Fibroblast of skin of scalp (primary cell): ENCODE measurements at places on chromosomes 6 and 20.

GRCh38 chr6:121544691-121545090 lies 109.2 kb downstream of the GJA1 start:
- peak; percentile 65 for DNase-seq

GRCh38 chr6:102911571-102911970 lies 1518.1 kb downstream of the GRIK2 start:
- DNase-seq: no peak

DNA sequence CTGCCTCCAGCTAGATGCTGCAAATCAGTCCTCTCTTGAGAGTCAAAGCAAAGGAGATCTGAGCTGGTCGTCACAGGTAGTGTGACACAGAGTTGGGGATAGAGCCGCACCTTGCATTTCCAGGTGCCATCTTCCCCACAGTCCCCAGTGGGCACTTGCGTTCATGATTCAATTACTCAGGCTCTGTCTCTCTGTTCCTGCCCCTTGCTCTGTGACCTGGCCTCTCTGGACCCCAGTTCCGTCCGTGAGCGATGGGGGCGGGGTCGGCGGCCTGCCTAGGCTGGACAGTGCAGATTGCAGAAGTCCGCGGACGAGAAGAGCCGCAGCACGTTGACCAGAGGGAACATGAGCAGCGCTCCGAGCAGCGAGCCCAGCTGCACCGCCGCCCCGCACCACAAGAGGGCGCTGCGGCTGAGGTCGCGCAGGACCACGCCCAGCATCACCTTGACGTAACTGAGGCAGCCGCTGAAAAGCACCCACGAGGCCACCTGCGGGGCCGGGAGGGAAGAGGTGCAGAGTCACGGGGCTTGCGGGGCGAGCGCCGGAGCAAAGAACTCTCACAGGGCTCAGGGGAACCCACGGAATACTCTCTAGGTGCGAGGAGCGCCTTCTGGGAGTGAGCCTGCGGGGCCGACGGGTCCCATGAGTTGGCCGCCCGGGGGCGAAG lies 7.4 kb downstream of the SLC52A3 start:
- DNase-seq: peak; percentile 2

GRCh38 chr6:28340310-28341095 lies 4.6 kb upstream of the ZSCAN31 start:
- no peak for DNase-seq

- no peak for DNase-seq
Observed at GRCh38 chr6:167392631-167393316, 67.9 kb downstream of the TTLL2 start.

DNA sequence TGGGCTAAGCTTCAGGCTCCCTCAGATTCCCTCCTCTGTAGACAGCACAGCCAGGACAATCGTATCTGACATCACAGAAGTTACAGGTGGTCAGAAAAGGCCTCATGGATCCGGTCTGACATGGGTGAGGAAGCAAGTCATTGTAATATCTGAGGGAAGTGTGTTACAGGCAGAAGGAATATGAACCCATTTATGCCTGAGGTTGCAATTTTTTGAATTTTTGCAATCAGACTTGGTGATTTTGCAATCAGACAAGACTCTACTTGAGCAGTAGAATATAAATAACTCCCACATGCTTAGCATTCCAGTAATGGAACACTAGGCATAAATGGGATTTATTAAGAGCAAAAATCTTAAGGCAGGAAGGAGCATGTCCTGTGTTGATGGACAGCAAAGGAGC lies 52.1 kb downstream of the CBLN4 start:
- DNase-seq: no peak

DNA sequence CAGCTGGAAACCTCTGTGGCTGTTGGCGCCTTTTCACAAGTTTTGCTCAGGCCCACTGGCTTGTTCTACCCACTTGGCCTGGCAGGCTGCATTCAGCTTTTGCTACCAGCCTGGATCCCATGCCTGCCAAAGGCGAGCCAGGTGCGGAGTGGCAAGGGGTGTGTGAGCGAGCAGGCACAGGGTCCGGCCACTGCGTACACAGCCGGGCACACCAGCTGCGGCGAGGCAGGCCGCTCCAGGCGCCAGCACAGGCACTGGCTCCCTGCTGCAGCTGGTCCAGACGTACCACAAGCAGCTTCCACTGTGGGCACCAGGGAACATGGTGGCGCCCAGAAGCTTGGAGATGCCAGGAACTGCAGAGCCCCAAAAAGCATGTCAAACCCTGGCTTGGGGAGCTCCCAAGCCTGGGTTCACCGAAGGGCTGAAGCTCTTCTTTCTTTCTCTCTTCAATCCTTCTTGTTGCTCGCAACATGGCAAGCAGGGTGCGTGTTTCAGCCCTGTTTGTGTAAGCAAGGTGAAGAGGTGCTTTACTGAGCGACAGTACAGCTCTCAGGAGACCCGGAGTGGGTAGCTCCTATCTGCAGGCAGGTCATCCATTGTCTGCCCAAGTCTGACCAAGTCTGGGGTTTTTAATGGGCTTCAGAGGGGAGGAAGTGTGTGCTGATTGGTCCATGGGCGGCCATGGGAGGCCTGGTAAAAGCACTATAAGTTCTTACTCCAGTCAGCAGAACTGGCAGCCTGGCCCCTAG lies 32.6 kb upstream of the GRM4 start:
- no peak for DNase-seq

DNA sequence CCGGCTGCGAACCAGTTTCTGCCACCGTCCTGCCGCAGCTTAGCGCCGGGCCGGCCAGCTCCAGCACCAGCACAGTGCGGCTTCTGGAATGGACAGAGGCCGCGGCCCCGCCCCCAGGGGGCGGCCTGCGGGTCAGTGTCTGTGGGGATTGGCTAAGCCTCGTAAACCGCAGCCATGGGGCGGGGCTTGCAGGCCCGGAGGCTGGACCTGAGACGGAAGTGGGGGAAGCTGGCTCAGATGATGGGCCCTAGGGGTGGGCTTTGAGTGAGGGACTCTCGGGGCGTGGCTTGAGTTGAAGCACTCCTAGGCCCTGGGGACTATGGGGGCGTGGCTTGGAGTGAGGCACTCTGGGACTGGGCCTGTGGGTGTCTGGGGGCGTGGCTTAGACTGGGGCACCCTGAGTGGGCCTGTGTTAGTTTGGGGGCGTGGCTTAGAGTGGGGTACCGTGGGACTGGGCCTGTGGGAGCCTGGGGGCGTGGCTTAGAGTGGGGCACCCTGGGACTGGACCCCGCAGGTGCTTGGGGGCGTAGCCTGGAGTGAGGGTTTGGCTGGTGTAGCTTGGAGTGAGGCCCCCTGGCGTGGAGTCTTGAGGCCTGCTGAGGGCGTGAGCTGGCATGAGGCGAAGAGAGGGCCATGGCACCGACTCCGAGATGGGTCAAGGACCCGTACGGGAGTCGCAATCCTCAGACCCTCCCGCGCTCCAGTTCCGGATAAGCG lies 6.6 kb downstream of the L3MBTL1 start:
- DNase-seq: peak; percentile 98

DNA sequence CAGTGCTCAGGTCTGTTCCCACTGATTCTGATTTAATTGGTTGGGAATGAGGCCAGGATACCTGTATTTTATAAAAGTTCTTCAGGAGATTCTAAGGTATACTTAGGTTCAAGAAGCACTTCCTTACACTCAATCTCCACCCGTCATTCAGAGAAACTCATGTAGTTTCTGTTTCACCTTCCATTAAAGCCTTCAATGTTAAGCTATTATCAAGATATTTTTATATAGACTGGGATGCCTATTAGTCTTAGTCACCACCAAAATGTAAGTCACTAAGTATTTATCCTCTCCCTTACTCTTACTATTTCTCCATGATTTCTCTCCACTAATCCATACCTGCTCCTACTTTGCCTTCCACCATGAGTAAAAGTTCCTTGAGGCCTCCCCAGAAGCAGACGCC lies 38.1 kb upstream of the GCLC start:
- DNase-seq: peak; percentile 22

- no peak for DNase-seq
Observed at GRCh38 chr20:43960231-43960630, 45.6 kb downstream of the TOX2 start.

- DNase-seq: no peak
Observed at GRCh38 chr6:53264337-53264736, 84.4 kb downstream of the ELOVL5 start.

- peak; percentile 25 for DNase-seq
Observed at GRCh38 chr6:79586548-79586947, 44.6 kb upstream of the SH3BGRL2 start.

GRCh38 chr6:117515326-117515725 lies 32.9 kb downstream of the DCBLD1 start:
- no peak for DNase-seq

GRCh38 chr20:49174183-49174582 lies 14.0 kb downstream of the STAU1 start:
- DNase-seq: no peak

GRCh38 chr6:23370051-23370450 lies 756.0 kb upstream of the NRSN1 start:
- no peak for DNase-seq

DNA sequence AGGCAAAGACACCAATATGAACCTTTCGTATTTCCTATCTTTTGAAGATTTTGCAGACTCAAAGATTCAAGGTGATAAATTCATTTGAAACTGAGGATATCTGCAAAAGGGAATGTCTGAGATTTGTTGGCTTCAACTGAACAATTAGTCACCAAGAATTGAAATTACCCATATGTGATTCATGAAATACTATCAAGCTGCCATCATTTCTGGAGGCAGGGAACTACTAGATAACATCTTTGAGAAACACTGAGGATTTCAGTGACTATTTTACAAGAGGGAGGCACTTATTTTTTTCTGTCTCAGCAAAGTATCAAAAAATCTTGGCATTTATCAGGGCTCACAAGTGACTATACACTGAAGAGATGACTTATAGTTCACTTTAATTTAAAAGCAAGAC lies 39.8 kb upstream of the MMS22L start:
- peak; percentile 4 for DNase-seq

DNA sequence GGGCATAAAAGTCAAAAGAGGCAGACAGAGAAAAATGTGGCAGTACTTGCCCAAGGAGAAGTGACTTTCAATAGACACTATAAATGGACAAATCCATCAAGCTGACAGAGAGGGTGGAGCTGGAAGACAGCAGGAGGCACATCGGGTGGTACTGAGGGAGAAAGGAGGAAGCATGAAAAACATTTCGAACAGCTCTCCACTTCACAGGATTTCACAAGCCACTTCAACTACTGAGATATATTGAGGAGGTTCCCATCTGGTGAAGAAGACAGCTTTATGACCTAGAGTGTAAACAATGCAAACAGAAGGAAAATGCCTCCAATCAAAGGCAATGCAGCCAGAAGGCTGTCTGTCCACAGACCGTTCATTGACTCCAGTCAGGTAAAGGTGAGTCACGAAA lies 259.4 kb upstream of the ECI2 start:
- no peak for DNase-seq

GRCh38 chr20:62739067-62739466 lies 30.4 kb downstream of the NTSR1 start:
- no peak for DNase-seq

DNA sequence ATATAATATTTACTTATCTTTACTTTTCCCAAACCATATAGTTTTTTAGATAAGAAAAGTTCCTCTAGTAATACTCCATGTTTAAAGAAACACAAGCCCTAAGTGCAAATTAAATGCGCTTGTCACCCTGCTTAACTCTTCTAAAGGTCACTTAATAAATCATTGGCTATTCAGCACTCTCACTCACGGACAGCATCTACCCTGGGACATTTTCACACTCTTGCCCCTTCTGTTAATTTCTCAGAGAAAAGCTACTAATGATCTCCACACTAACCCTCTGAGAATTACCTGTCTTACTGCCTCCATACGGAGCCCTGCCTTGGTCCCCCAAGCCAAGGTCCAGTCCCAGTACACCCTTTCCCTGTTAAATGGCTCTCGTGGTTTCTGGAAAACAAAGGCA lies 102.2 kb downstream of the NRN1 start:
- DNase-seq: no peak

GRCh38 chr6:72260489-72260888 lies 361.4 kb upstream of the KCNQ5 start:
- DNase-seq: peak; percentile 80

DNA sequence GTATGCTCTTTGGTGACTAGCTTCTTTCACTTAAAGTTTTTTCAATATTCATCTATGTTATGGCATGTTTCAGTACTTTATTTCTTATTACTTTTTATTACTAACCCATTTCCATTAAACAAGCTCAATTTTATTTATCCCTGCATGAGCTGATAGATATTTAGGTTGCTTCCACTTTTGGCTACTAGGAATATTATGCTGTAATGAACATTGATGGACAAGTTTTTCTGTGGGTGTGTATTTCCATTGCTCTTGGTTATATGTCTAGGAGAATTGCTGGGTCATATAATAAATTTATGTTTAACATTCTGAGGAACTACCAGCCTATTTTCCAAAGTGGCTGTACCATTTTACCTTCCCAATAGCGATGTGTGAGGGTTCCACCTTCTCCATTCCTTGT lies 69.9 kb downstream of the ZBTB2 start:
- DNase-seq: no peak

DNA sequence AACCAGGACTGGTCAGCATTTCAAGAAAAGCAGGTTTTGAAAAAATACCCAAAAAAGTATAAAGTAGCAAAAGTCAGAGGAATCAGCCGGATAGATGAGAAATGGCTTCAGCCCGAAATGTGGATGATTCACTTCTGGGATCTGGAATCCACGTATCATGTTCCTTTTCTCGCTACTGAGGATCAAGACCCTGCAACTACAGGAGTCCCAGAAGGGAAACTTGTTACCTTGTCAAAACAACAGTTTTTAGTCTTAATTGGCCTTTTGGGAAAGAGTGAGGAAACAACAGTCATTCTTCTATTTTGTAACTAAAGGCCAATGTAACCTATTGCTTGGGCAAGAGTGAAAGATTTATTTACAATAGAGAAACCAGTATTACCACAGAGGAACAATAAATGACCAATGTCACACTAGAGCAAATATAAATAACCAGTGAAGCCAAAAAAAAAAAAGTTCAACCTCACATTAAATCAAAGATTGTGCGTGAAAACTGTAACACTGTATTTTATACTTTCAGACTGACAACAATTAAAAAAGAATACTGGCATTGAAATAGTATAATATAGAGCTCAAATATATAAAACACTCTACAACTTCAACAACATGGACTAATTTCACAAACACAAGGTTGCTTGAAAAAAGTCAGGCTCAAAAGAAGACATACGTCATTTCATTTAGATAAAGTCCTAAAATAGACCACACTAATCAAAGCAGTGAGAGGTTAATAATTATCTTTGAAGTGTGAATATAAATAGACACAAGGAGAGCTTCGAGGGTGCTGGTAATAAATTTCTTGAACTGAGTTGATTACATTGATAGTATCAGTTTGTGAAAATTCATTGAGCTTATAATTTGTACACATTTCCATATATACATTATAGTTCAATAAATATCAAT lies 116.2 kb downstream of the GFRAL start:
- no peak for DNase-seq

DNA sequence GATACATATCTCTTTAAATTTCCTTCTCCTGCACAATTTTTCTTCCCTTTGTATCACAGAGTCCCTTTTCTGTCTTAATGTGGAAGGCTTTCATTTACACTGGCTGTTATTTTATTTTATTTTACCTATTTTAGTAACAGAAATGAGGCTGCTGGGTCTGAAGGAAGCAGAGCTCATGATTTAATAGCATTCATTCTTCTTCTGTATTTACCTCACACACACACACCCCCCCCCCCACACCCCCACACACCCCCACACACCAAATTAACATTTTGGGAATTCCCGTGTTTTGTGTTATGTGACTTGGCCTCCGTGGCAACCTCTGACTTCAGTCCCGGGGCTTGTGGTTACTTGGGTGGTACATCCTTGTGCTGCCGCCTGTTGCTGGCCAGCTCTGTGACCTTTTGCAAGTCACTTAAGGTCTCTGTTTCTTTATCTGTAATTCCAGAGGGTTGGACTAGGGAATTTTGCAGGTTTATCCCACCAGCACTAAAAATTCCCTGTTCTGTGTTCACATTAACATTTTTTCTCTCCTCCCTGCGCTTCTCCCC lies 108.8 kb downstream of the TIAM2 start:
- DNase-seq: peak; percentile 52

- no peak for DNase-seq
Observed at GRCh38 chr6:88045521-88046136, 2.0 kb upstream of the SPACA1 start.
